Activated CD4-positive, alpha-beta T cell treated with anti-CD3 and anti-CD28 coated beads for 24 hours (primary cell): ENCODE measurements at places on chromosomes 2 and 18.

DNA sequence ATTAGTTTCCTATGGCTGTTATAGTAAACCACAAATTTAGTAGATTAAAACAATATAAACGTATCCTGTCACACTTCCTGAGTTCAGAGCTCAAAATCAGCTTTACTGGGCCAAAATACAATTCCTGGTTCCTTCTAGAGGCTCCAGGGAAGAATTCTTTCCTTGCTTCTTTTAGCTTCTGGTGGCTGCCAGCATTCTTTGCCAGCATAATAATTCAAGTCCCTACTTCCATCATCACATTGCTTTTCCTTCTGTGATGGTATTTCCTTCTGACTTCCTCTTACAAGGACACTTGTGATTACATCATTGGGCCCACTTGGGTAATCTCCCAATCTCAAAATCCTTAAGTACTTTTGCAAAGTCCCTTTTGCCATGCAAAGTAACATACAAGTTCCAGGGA is 40.6 kb downstream of the MOB4 start:
- no peak for DNase-seq

- DNase-seq = no peak
Observed at GRCh38 chr2:108988796-108989713, at the start of gene EDAR. TSS of gene EDAR (minus strand) at chr2:108989220. CDS start at chr2:108931014, 58,206 bp downstream.

DNA sequence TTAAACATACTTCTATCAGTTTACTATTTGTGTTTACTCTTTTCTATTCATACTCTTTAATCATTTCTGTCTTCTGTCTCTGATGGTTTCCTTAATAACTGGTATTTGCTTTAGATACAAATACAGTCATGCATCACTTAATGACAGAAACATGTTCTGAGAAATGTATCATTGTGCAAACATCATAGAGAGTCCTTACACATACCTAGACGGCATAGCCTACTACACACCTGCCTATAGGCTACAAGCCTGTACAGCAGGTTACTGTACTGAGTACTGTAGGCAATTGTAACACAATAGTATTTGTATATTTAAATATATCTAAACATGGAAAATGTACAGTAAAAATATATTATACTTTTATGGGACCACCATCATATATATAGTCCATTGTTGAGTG is 36.3 kb downstream of the VSNL1 start:
- DNase-seq = no peak

DNA sequence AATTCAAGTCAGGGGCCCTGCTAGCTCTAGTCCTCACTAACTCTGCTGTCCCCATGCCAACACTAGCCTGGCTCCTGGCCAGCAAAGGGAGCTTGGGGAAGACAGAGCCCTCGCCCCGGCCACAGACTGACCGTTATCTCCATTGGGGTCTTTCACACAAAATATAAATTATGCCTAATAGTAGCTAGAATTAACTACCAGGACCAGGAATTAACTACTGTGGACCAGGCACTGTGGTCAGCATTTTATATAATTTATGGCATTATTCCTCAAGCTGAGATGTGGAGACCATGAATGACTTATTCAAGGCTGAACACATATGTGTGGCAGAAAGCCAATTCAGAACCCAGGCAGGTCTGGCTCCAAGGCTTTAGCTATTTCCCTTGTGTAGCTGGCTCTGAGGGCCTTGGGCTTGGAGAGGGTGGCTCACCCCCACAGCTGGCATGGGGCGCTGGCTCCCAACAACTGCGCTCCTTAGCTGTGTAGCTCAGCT is 49.2 kb downstream of the CELF4 start:
- DNase-seq = no peak

DNA sequence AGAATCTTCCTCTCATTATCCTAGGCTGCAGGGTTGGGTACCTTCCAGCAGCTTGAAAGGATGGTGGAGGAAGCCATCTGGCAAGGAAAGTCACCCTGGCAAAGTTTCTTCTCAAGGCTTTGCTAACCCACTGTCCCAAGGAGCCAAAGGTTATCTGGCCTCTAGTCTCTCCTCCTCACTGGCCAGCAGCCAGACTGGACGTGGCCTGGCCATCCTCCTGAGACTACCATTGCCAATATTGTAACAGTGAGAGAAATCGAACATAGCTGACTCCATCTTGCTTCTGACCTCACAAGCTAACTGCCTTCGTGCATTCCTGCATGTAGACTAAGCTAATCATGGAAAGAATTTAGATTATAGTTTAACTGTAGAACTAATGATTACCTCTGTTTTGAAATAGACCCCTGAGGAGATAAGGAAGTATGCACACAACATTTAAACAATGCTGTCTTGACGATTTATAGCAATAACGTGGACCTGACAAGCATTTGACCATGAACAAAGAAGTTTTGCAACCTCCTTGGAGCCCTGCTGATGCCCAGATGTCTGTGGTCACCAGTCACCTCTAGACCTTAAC is 7.8 kb upstream of the ANXA4 start:
- no peak for DNase-seq

GRCh38 chr2:69975853-69976462 is 14.5 kb upstream of the ASPRV1 start:
- no peak for DNase-seq

- DNase-seq = no peak
Observed at GRCh38 chr18:58567453-58568196, 61.3 kb downstream of the ALPK2 start.

GRCh38 chr2:134231301-134231964 is 22.4 kb upstream of the MGAT5 start:
- DNase-seq = no peak

GRCh38 chr18:55147791-55148190 is 188.5 kb upstream of the CCDC68 start:
- no peak for DNase-seq

- no peak for DNase-seq
Observed at GRCh38 chr2:221235941-221236340, 336.2 kb downstream of the EPHA4 start.

DNA sequence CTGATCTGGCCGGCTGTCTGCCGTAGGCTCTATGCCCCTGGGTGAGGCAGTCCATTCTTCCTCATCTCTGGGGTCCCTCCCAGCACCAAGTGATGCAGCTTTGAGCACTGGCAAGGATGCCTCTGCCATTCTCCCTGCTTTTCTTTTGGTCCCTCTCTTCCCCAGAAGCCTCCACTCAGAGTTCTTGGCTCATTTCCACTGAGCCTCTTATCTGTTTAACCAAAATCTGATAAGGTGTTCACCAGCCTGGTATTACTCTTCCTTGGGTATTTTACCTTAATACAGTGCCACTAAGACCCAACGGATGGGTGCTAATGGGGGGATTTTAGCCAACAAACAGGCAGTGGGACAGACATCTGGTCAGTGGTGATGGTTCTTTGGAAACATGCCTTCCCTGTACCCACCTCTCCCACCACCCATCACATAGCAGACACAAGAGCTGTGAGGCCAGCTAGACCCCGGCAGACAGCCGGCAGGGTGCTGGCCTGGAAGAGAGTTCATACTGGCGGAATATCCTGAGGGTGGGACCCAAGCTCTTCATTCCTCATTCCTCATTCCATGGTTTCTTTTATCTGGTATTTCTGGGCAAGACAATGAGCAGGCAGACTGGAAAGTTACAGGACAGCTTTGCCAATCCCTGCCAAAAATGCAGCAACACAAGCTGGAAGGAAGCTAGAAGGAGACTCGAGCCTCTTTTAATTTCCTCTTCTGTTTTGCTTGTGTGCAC is 34.6 kb downstream of the ZBTB7C start:
- DNase-seq = no peak

DNA sequence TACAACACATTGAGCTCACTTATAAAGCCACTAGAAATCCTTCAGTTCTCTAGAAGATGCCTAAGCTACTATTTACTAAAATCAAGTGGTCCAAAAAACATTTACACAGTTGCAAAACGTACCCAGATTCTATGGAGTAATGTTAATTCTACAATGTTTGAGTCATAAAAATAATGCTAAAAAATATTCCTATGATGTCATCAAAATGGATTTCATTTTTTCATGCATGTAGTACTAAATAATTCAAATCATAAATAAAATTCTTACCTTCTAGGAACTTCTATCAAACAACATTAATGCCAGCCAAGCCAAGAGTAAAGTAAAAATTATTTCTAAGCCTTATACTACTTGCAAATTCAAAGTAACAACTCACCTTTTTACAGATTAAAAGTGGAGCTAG is 168.9 kb upstream of the EPC2 start:
- DNase-seq = no peak

- no peak for DNase-seq
Observed at GRCh38 chr2:213021971-213022899, 129.2 kb downstream of the IKZF2 start.

DNA sequence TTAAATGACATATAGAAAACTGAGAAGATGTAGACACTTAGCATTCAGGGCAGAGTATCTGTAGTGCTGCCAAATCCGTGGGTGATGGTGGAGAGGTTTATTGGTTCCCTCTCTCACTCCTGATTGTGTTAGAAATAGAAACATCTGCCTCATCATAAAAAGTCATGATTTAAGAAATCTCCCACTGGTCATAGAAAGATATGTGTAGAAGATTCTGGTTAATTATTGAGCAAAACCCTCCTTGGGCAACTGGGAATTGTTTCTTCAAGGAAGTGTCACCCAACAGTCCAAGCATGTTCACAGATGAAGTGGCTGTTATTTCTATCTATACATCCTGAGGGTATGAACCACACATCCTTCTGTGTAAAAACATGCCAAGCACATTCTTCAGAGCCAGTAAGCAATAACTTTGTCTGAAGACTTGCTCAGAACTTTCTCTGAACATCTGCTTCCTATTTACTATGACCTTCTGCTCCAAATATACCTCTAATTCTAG is 33.6 kb upstream of the CHRNA1 start:
- DNase-seq = no peak

DNA sequence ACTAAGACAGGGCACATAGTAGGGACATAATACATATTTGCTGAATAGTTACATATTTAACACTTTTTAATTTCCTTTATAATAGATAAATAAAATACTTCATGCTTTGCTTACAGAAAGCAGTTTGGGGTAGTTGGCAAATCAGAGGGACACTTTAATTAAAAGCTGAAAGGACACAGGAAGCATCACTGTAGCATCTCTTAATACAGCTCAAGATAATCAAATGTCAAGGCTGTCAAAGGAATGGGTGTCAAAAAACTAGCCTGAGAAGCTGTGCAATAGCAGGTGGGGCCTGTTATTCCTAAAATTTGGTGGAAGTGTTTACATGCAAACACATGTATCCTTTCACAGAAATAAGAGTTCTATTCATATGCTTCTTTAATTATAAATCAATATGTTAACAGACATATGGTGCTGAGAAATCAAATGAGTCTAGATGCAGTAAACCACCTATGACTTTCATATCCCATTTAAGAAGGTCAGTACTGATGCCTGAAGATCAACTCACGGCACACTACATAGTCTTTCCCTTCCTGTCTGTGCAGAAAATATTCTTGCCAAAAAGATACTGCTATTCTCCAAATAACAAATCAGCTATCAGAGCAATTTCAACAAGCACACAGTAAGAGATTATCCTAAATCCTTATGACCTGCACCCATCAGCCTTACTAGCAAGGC is 174.6 kb downstream of the STK39 start:
- DNase-seq = no peak

GRCh38 chr2:85748985-85749875 is 4.6 kb upstream of the ATOH8 start:
- DNase-seq = no peak

DNA sequence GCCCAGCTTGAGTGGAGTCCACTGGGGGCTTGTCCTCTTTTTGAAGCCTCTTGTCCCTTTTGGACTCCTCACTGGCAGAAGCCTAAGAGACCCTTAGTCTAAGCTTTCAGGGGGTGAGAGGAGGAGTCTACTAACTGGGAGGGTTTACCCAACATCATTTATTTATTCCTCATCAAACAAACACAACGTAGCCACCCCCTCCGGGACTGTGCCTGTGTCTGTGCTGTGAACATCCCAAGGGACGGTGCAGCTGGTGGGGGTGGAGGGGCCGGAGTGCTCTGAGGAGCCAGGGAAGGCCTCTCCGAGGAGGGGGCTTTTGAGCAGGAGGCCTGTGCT is 42.7 kb upstream of the TAF1B start:
- DNase-seq = no peak

DNA sequence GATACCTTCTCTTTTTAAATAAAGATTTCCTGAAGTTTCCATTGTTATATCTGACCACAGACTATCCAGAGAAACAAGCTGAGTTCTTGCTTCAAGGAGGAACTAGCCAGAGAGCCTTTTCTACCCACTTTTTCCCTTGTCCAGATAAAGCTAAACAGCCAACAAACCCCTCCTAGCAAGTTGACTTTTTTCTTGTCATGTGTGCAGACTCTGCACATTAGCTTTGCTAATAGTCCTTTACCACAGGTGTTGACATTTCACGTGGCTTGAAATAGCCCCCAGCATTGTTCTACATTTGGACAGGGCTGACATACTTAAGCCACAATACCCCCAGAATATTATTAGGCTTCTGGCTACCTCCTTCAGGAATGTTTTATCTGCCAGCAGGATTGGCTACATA is 40.7 kb downstream of the PCBP1 start:
- no peak for DNase-seq

- DNase-seq = no peak
Observed at GRCh38 chr2:223053484-223054192, 1.6 kb downstream of the KCNE4 start.

- no peak for DNase-seq
Observed at GRCh38 chr2:160271171-160272086, 71.4 kb upstream of the ITGB6 start.

GRCh38 chr2:176544557-176544956 is 275.3 kb downstream of the MTX2 start:
- no peak for DNase-seq

GRCh38 chr2:58532641-58533040 is 291.5 kb upstream of the FANCL start:
- DNase-seq = no peak

- no peak for DNase-seq
Observed at GRCh38 chr18:46759890-46760289, 3.0 kb upstream of the ST8SIA5 start.

DNA sequence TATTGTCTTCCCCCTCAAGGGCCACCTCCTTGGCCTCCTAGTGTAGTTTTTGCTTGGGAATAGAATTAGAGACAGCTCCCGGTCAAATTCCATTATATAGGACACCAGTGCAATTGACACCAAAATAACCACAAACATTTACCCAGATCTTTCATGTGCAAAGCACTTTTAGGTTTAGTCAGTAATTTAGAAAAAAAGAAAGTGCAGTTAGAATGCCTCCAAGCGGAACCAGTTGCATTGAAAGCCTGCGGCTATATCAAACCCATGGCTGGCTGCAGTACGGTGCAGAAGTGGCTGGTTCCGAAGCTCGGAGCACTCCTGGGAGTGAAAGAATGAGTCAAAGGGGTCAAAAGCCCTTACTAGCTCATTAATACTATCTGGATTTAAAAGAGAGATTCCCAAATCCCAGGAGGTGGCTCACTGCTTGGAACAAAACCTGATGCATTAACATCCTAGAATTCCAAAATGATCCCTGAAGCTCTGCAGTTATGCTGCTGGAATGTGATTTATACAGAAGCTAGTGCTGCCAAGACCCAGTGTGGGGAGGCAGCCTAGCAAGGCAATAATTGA is 432.2 kb upstream of the KLHL29 start:
- DNase-seq = no peak

DNA sequence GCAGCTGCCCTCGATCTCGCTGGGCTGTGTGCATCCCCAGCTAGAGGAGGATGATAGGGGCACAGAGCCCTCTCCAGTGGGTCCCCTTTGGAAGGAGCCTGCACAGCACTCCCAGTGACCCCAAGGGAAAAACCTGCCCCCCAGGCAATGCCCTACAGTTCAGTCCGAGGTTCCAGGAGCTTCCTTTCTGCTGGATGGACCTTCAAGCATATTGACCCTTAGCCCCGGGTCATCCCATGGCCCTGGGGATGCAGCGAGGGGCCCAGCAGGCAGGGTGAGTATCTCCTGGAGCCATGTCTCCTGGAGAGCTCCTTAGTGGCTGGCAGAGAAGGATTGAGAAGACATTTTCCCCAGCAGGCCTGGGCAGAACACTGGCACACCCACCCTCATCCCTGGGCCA is 45.4 kb upstream of the CTDP1 start:
- DNase-seq = no peak
